ENCODE measurements at places on chromosomes 5 and 9.

DNA sequence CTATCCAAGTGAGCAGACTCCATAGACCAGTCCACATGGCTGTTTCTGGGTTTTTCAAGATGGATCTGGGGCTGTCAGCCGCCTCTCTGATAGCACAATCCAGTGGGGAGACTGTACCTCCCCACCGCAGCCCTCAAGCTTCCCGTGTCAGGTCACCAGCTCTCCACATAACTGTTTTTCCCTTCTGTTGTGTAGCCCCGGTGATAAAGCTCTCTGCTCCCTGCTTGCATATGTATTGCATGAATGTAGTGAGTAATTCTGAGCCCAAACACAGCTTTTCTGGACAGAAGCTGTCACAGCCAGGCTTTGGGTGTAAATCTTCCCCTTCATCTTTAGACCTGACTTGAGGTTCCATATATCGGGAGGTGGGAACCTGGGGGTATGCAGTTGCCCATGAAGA is 23.1 kb upstream of the CFAP157 start:
- no peak overlapping the region for H3K27ac ChIP-seq
- H3K4me1 ChIP-seq: peaks cover 1% of the 10 kb centered on the region
- DNase-seq: no peak
- no peak overlapping the region for H3K4me3 ChIP-seq
- peaks cover 15% of the 10 kb centered on the region for H3K27me3 ChIP-seq

- H3K4me3 ChIP-seq: no peak overlapping the region
- no peak for DNase-seq
- H3K27ac ChIP-seq: no peak overlapping the region
- peaks cover 8% of the 10 kb centered on the region for H3K4me1 ChIP-seq
- H3K36me3 ChIP-seq: peaks cover 1% of the 10 kb centered on the region
- peaks cover 41% of the 10 kb centered on the region for H3K27me3 ChIP-seq
Measured at GRCh38 chr5:180212363-180213255, 3.6 kb upstream of the RASGEF1C start.

DNA sequence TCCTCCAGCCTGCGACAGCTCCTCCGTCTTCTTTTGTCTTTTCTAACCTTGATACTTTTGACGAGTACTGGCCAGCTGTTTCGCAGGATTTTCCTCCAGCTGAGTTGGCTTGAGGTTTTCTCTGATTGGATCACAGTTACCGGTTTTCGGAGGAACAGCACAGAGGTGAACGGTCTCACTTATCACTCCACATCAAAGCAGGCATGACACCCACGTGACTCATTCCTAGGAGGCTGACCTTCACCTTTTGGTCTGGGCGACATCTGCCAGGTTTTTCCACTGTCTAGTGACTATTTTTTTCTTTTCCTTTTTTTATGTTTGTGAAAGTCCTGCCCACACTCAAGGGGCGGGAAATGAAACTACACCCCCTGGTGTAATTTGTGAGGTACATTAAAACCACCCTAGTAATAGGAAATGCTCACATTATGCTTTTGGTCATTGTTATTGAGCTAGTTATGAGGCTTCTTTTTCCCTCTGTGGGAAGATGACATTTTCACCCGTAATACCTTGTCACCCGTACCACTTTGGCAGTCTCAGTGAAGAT is 319.2 kb downstream of the GADD45G start:
- peak overlapping the region; percentile 57 for H3K4me3 ChIP-seq
- peak overlapping the region; percentile 83 for H3K27ac ChIP-seq
- H3K36me3 ChIP-seq: peaks cover 2% of the 10 kb centered on the region
- H3K4me1 ChIP-seq: peaks cover 55% of the 10 kb centered on the region
- DNase-seq: peak; percentile 62

- H3K36me3 ChIP-seq: peaks cover 2% of the 10 kb centered on the region
- no peak overlapping the region for H3K4me3 ChIP-seq
- peaks cover 49% of the 10 kb centered on the region for H3K4me1 ChIP-seq
- H3K27ac ChIP-seq: no peak overlapping the region
- DNase-seq: no peak
Measured at GRCh38 chr5:133323494-133324457, 272.0 kb downstream of the HSPA4 start.

GRCh38 chr5:156920042-156920860 is 42.8 kb downstream of the TIMD4 start:
- H3K36me3 ChIP-seq: no peaks in the 10 kb centered on the region
- peaks cover 28% of the 10 kb centered on the region for H3K4me1 ChIP-seq
- H3K27me3 ChIP-seq: no peaks in the 10 kb centered on the region
- no peak overlapping the region for H3K27ac ChIP-seq
- peak; percentile 31 for DNase-seq

- H3K36me3 ChIP-seq: no peaks in the 10 kb centered on the region
- no peak for DNase-seq
- no peak overlapping the region for H3K4me3 ChIP-seq
- H3K4me1 ChIP-seq: no peaks in the 10 kb centered on the region
- no peaks in the 10 kb centered on the region for H3K27me3 ChIP-seq
Measured at GRCh38 chr9:92440751-92441046, 16.4 kb upstream of the OMD start.

DNA sequence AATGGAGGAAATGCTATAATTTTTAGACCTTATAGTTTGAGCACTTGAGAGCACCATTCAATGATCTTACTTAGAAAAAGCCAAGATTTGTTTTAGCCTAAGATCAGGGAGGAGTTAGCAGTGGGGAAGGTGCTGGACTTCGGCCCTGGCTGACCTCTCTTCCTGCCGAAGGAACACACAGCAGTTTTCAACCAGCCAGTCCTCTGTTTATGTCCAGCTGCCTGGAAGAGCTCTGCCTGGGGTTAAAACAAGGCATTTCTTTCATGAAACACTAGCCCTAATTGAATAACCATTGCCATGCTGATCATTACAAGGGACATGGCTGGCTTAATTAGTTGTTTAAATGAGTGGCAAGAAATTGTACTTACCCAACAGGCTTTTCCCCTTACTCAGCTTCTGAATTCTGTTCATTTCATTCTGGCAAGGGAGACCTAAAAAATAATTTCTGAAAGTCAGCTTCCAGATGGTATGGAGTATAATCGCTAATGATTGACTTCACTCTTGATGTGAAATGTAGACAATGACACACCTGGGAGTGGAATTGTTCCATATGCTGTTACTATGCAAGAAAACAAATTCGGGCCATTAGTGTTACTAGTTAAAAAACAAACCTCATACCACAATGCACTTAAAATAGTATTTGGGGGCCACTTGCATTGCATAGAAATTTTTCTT is 514.2 kb downstream of the SPOCK1 start:
- no peak overlapping the region for H3K27ac ChIP-seq
- H3K27me3 ChIP-seq: no peaks in the 10 kb centered on the region
- DNase-seq: no peak
